Activated effector memory CD4-positive, alpha-beta T cell treated with Interleukin-2 at 50 U/mL for 16 hours (primary cell): ENCODE measurements at places on chromosomes 6 and 20.

DNA sequence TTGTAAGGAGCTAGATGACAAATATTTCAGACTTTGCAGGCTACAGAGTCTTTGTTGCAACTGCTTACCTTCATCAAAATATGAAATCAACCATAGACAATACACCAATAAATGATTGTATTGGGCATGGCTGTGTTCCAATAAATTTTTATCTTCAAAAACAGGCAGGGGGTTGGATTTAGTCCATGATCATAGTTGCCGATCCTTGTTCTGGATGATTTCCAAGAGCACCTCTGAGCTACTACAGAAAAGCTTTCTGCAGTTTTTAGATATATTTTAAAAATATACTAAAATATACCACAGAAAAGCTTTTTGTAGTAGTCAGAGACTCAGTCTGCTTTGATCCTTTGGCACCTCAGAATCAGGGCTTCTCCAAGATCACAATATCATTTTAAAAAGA, 145.0 kb downstream of the HTR1B start:
- no peak for DNase-seq

DNA sequence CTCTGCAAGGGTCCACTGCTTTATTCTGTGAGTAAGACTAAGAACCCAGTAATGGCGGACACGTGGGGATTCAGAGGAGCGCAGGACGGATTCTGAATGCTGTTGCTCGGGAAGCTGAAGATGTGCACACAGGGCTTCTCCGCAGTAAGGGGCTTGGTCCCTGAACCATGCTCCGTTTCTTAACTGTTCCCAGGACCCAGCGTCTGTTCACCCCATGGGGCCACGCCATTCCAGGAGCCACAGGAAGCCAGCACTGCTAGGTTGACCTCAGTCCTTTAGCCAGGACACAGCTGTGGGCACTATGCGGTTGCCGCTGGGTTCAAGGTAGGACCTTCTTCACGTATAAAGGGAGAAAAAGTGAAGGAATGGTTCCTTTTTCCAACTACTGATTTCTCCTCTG, 59.8 kb downstream of the IRF4 start:
- no peak for DNase-seq

GRCh38 chr6:70315079-70315751, 12.3 kb upstream of the COL9A1 start:
- DNase-seq = no peak

DNA sequence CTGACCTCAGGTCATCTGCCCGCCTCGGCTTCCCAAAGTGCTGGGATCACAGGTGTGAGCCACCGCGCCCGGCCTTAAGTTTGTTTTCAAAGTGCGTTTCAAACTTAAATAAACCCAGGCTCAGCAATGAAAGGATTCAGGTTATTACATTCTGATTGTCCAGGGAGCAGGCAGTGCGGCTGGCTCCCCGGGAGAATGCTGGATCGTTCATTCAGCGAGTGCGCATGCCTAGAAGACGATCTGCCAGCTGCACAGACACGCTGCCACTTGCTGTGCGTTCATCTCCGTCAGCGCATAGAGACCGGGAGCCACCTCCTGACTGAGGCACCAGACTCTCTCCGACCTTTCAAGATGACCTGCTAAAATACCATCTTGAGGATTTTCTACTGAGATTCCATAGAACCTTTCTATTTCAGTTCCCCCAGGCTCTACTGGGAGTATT, 163.9 kb upstream of the ZNF217 start:
- no peak for DNase-seq

GRCh38 chr20:1381753-1382591, 10.9 kb downstream of the FKBP1A start:
- DNase-seq = no peak

DNA sequence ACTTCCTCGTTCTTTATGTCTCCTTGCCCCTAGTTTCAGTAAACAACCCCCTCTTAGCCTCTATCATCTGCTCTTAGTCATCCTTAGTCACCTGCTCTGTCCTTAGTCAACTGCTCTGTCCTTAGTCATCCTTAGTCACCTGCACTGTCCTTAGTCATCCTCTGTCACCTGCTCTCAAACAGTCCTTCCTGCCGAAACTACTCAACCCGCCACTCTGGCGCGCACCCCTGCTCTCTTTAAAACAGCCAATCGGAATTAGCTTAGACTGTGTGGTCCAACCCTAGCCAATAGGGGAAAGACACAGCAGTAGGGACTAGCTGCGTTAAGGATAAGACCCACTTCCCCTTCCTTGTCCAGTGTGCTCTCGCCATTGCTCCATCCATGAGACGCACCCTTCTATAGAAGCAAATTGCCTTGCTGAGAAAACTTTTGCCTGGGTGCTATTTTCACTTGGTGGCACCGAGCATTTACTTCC, 73.9 kb downstream of the BACH2 start:
- DNase-seq = no peak
